HepG2 (cell line): ENCODE measurements at places on chromosomes 16 and 17. TPM values are rescaled to one million over a fixed set of nuclear protein-coding genes. Genes with fewer than 3 reads are reported as not detected.

Gene CA5A
- 85.7 and 106 TPM in 2 replicates for total RNA-seq

Gene SMARCD2
- 139 and 150 TPM in 2 replicates for total RNA-seq

DNA sequence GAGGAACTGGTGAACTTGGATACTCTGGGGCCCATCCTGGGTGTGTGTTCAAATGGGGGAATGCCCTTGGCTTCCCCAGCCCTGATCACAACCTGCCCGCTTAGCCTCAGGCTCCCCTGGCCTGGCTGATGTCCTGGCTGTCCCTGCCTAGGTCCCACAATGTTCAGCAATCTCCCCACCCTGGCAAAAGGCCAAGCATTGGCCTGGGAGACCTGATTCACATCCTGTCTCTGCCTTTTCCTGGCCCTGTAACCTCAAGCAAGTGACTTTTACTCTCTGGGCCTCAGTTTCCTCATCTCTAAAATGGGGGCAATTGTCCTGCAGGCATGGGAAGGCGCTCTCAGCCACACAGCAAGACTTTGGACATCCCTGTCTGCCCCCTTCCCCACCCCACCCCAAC is 14.4 kb downstream of the CPNE2 start:
- H3K4me3 ChIP-seq: no peak overlapping the region
- no peak overlapping the region for H3K27ac ChIP-seq
- DNase-seq: no peak
- no peaks in the 10 kb centered on the region for H3K4me1 ChIP-seq

DNA sequence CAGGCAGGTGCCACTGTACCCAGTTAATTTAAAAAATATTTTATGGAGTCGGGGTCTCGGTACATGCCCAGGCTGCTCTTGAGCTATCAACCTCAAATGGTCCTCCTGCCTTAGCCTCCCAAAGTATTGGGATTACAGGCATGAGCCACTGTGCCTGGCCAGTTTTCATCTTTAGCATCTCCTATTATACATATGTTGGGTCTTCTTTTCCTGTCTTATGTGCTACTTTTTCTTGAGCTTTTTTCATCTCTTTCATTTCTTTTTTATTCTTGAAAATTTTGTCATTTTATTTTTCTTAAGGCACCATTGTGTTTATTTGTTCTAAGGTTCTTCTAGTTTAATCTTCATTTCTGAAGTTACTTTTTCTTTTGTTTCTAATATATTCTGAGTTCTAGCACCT is 20.7 kb downstream of the BANP start:
- no peak for DNase-seq
- H3K27ac ChIP-seq: no peak overlapping the region
- H3K4me1 ChIP-seq: peaks cover 18% of the 10 kb centered on the region
- H3K27me3 ChIP-seq: no peaks in the 10 kb centered on the region
- H3K36me3 ChIP-seq: peaks cover 7% of the 10 kb centered on the region; the same call in 1 of the 3 replicates

Gene LGALS3BP
- total RNA-seq: 116 and 332 TPM in 2 replicates

- no peaks in the 10 kb centered on the region for H3K27me3 ChIP-seq
- H3K36me3 ChIP-seq: no peaks in the 10 kb centered on the region
- H3K4me3 ChIP-seq: no peak overlapping the region
- H3K4me1 ChIP-seq: peaks cover 17% of the 10 kb centered on the region
- no peak overlapping the region for H3K27ac ChIP-seq
These were observed 52.9 kb upstream of the KIFC3 start for GRCh38 chr16:57855188-57855587.

Gene SHISA6
- not detected in 2 replicates for total RNA-seq

Gene FBXL16
- 0.20 and 0.22 TPM in 2 replicates for total RNA-seq

Gene KRTAP1-5
- not detected in 2 replicates for total RNA-seq

Gene HAP1
- total RNA-seq: 0.07 and 0.08 TPM in 2 replicates

- H3K27ac ChIP-seq: no peak overlapping the region
- H3K4me3 ChIP-seq: no peak overlapping the region
- H3K27me3 ChIP-seq: no peaks in the 10 kb centered on the region
These were observed 13.7 kb downstream of the GJD3 start for GRCh38 chr17:40350689-40351358.
